ENCODE measurements at places on chromosomes 6 and 20. TPM values are rescaled to one million over a fixed set of nuclear protein-coding genes. Genes with fewer than 3 reads are reported as not detected.

DNA sequence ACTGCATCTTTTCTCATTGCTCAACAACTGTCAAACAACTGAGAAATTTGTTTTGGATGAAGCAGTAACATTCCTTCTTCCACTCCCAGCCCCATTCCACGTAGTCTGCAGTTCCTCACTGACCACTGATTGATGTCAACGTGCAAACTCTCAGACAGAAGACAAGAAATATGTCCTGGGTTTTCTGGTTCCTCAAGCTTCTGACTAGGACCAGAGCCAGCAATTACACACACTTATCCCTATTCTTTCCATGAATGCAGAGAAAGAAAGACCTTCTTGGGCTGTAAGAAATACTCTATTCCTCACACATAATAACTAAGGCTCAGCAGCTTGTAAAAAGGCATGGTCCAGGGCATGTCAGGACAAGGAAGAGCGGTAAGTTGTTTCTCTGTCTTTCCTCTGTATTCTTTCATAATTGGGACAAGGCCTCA is 790.1 kb upstream of the SLC35B3 start:
- no peaks in the 10 kb centered on the region for H3K27me3 ChIP-seq
- no peak overlapping the region for H3K27ac ChIP-seq
- DNase-seq, result no peak
- no peaks in the 10 kb centered on the region for H3K4me1 ChIP-seq
- H3K4me3 ChIP-seq, result no peak overlapping the region

Gene KCNS1
- polyA plus RNA-seq, result 1.0 TPM

DNA sequence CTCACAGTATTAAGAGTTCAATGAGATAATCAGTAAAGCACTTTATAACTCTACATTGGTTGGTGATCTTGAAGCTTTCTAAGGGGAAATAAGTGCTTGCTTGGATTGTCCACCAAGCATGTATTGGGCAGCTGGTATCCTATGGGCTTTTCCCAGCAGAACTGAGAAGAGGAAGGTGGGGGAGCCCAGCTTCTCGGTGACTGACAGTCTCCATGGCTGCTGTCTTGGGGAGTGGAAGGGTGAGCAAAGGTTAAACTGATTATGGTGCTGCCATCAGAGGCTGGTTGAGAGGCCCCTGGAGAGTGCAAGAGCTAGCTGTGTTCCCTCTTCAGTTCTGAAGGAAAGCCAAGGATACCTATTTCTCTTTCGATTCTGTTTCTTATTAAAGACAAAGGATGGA is 35.5 kb upstream of the ADTRP start:
- no peaks in the 10 kb centered on the region for H3K36me3 ChIP-seq
- no peaks in the 10 kb centered on the region for H3K27me3 ChIP-seq
- peak; percentile 75 for DNase-seq
- H3K4me3 ChIP-seq, result no peak overlapping the region
- H3K4me1 ChIP-seq, result peaks cover 30% of the 10 kb centered on the region

- DNase-seq, result no peak
- H3K36me3 ChIP-seq, result no peaks in the 10 kb centered on the region
- no peak overlapping the region for H3K27ac ChIP-seq
These were observed 57.0 kb downstream of the PRR18 start for GRCh38 chr6:166251211-166251610.

DNA sequence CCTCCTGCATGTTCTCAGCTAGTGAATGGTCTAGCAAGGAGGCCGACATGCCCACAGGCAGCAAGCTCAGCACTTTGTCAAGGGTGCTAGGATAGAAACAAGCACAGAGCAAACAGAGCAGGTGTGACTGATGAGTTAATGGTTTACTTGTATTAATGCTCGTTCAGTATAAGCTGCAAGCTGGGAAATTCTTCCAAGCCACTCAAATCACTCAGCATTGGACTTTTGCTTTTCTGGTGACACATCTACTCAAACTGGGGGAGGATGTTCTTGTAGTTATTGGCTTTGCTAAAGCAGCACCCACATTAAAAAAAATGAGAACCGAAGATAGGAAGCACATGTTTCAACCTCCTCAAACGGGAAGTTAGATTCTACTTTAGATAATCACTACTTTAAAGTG is 43.1 kb upstream of the NEDD9 start:
- peak; percentile 95 for DNase-seq
- no peak overlapping the region for H3K4me3 ChIP-seq
- H3K4me1 ChIP-seq, result peaks cover 19% of the 10 kb centered on the region
- no peaks in the 10 kb centered on the region for H3K27me3 ChIP-seq
- peaks cover 2% of the 10 kb centered on the region for H3K36me3 ChIP-seq
- no peak overlapping the region for H3K27ac ChIP-seq

- no peaks in the 10 kb centered on the region for H3K27me3 ChIP-seq
- H3K4me1 ChIP-seq, result no peaks in the 10 kb centered on the region
- DNase-seq, result no peak
These were observed 17.7 kb downstream of the GPX6 start for GRCh38 chr6:28497893-28498292.

DNA sequence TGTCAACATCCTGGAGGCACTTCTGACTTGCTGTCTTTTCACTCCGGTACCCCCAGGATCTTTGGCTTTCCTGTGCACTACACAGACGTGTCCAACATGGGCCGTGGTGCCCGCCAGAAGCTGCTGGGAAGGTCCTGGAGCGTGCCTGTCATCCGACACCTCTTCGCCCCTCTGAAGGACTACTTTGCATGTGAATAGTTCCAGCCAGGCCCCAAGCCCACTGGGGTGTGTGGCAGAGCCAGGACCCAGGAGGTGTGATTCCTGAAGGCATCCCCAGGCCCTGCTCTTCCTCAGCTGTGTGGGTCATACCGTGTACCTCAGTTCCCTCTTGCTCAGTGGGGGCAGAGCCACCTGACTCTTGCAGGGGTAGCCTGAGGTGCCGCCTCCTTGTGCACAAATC is 12.0 kb upstream of the MAPRE1 start:
- no peak overlapping the region for H3K4me3 ChIP-seq
- DNase-seq, result no peak
- no peak overlapping the region for H3K27ac ChIP-seq
- H3K27me3 ChIP-seq, result no peaks in the 10 kb centered on the region

DNA sequence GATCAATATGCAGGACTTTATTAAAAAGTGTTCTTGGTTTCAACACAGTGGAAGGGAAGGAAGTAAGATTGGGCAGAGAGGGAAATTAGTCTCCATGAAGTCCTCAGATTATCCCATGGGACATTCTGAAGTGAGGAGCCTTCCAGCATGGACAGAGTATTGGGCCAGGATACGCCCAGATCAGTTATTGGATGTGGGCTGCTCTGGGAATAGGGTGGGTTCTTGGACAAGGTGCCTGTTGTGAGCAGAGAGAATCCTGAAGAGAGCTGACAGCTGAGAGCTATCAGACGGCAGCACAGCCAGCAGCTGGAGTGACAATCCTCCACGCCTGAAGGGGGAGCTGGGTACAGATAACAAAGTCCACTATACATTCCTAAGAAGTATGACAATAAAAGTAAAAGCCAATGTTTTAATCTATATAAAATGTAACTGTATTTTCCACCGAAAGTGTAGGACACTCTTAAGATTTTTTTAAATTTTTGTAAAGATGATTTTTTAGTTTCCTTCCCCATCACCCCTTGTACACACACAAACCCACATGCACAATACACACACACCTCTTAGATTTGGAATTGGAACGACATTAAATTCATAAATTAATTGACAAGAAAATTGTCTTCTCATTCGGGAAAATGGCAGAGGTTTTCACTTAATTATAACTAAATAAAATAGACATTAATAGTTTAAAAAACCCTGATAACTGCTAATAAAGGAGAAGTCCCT is 107.8 kb downstream of the FBXO5 start:
- H3K4me3 ChIP-seq, result no peak overlapping the region
- no peak overlapping the region for H3K27ac ChIP-seq
- H3K4me1 ChIP-seq, result no peaks in the 10 kb centered on the region
- H3K27me3 ChIP-seq, result no peaks in the 10 kb centered on the region

GRCh38 chr6:165034271-165034741 is 275.1 kb downstream of the C6orf118 start:
- no peaks in the 10 kb centered on the region for H3K27me3 ChIP-seq
- H3K36me3 ChIP-seq, result no peaks in the 10 kb centered on the region
- no peak overlapping the region for H3K4me3 ChIP-seq
- no peaks in the 10 kb centered on the region for H3K4me1 ChIP-seq

DNA sequence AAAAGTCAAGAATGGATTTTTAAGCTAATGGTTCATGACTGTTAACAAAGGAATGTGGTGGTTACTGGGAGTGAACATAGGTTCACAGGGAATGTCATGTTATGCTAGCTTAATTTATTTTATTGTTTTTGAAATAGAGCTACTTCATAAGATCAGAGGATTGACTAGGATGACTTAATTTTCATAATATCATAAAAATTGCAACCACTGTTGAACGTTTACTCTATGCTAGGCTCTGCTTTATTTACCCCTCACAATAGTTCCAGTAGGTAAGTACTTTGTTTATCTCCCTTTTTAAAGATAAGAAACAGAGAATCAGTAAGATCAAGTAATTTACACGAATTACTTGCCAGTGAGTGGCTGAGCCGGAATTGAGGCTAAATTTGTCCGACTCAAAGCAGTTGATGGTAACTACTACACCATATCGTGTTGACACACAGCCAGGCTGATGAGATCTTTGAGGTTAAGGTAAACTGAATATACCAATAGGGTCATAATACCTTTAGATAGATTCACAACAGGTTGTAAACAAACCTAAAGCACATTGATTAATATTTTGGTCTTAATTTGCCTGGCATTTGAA is 194.6 kb upstream of the CITED2 start:
- H3K36me3 ChIP-seq, result no peaks in the 10 kb centered on the region
- no peaks in the 10 kb centered on the region for H3K4me1 ChIP-seq
- H3K4me3 ChIP-seq, result no peak overlapping the region
- no peak overlapping the region for H3K27ac ChIP-seq
- no peak for DNase-seq

DNA sequence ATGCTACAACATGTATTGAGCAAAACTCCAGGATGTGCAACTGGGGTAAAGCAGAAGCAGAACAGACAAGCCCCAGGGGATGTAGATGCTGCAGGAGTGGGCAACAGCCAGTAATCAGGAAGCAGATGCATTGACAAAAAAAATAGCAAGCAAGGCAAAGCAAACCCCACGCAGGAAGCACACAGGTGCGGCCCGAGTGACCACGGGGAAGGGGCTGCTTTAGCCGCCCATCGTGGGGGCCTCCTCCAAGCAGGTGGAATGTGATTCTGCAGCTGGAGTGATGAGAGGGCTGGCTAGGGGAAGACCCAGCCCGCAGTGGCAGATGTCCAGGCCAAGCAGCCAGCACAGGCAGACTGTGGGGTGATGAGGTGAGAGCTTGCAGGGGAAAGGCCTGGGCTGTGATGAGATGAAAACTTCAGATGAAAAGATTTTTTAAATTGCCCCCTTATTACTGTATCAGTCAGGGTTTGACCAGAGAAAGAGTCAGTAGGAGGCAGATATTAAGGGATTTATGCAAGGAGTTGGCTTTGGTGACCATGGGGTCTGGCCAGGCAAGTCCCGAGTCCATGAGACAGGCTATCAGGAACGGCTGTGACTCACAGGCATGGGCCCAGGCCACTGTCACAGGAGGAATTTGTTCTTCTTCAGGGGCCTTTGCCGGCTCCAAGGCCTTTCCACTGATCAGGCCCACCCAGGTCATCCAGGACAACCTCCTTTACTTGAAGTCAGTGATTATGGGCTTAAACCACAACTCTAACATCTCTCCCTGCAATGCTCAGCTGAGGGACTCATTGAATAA is 207.6 kb downstream of the ANKRD60 start:
- no peaks in the 10 kb centered on the region for H3K4me1 ChIP-seq
- H3K27ac ChIP-seq, result no peak overlapping the region
- no peak for DNase-seq
- H3K27me3 ChIP-seq, result no peaks in the 10 kb centered on the region
- H3K36me3 ChIP-seq, result no peaks in the 10 kb centered on the region

DNA sequence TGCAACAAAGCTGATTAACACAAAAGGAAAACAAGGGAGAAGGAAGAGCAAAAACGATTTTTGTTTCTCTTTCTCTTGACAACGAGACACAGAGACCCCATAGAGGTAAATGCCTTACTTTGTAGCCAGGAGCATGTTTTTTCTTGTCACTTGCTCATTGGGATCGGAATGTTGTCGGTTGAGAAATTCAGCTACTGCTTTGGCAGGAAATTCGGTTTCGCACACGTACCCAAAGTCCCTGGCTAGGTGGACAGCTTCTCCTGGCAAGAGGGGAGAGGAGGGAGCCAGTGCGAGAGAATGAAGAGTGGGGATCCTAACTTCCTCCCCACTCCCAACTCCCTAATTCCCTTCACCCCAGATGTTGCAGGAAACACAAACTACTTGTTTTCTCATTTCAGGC is 14.5 kb downstream of the TFAP2A start:
- H3K36me3 ChIP-seq, result no peaks in the 10 kb centered on the region
- no peak overlapping the region for H3K4me3 ChIP-seq
- H3K27ac ChIP-seq, result no peak overlapping the region

DNA sequence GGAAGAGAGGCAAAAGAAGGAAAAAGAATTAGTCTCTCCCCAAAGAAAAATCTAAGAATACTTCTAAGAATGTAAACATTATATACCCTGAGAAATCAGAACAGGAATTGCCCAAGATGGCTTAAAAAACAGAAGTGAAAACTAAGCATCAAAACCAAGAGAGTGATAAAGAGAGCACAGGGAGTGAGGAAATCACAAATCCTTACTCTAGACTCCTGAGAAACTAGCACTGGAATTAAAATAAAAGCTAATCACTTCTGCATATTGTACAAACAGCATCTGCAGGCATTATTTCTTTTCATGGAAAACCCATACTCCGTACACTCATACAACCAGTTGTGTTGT is 285.7 kb downstream of the BTBD9 start:
- H3K4me3 ChIP-seq, result no peak overlapping the region
- DNase-seq, result no peak

- no peak overlapping the region for H3K27ac ChIP-seq
- no peak for DNase-seq
- no peak overlapping the region for H3K4me3 ChIP-seq
- H3K4me1 ChIP-seq, result no peaks in the 10 kb centered on the region
- no peaks in the 10 kb centered on the region for H3K36me3 ChIP-seq
These were observed 69.8 kb downstream of the DST start for GRCh38 chr6:56572788-56573471.

GRCh38 chr6:145015739-145016558 is 719.4 kb downstream of the EPM2A start:
- H3K36me3 ChIP-seq, result no peaks in the 10 kb centered on the region
- H3K4me1 ChIP-seq, result no peaks in the 10 kb centered on the region

GRCh38 chr6:30679765-30680535 is 6.5 kb downstream of the PPP1R18 start:
- peaks cover 44% of the 10 kb centered on the region for H3K36me3 ChIP-seq
- H3K4me3 ChIP-seq, result no peak overlapping the region
- no peak for DNase-seq

Gene ATRN
- 24.8 TPM for polyA plus RNA-seq

DNA sequence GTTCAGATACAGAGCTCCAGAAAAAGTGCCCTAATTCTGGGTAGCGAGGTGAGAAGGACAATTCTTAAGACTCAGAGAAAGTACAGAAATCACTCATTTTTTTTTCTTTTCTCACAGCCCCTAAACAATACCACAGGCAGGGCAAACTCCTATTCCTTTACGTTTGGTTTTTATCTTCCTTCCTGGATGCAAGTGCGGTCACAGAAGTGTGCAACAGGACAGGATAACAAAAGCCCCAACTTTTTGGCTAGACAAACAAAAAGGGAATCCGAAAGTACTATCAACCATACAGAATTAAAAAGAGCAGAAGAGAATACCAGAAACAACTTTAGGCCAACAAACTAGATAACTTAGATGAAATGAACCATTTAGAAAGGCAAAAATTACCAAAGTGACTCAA is 18.4 kb upstream of the BEND6 start:
- H3K27ac ChIP-seq, result no peak overlapping the region
- no peak for DNase-seq

All from small intestine (tissue), 16 donors.